ENCODE measurements at places on chromosomes 5 and 9. TPM values are rescaled to one million over a fixed set of nuclear protein-coding genes. Genes with fewer than 3 reads are reported as not detected.

GRCh38 chr9:68560071-68560844 is 19.6 kb upstream of the TMEM252 start:
- peak; percentile 36 for DNase-seq

DNA sequence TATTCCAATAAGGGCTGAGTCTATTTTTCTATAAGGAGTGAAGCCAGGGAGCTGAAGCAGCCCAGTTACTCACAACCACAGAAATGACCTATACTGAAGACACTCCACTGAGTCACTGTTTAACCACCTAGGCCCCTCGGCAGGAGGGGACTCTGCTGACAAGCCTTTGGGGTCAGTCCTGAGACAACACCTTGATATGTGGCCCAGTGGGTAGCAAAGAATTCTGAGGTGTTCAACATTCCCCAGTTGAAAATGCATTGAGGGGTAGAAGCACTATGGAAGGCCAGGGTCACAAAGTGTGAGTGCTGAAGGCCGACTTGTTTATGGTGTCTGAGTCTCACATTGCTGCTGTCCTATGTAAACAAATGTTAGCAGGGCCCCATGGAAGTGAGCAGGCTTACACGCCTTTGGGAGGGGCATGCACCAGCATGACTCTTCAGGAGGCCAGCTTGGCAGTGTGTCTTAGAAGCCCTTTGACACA is 112.6 kb upstream of the NFIL3 start:
- DNase-seq = no peak

DNA sequence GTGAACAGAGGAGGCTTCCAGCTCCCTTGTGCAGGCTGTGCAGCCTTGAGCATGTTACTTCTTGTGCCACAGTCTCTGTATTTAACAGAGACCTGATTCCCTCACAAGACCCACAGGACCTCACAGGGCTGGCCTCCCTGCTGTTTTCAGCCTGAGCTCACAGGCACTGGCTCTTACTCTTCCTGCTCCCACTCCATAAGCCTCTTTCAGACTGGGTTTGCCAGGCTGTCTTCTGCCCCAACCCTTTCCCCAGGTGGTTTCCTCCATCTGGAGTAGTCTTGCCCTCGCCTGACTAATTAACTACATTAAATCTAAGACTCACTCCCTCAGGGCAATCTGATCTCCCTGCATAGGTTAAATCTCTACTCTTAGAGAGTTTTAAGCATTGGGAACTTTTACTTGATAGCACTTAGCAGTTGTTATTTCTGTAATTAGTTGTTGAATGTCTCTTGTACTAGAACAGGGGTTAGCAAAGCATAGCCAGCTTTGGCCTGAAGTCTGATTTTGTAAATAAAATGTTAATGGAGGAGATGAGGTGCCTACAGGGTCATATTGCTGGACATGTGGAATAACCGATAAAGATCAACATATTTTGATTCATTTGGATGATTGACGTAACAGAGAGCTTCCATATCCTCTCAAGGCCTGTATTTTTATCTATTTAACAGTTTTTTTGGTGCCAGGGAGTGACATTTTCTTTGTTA is 28.6 kb upstream of the SPATA31E1 start:
- DNase-seq = no peak

The ARHGEF39 gene
- total RNA-seq = 1.4 TPM

GRCh38 chr5:164298165-164298564 is 792.7 kb downstream of the MAT2B start:
- DNase-seq = no peak

The SPINK13 gene
- total RNA-seq = not detected

The PDGFRB gene
- 109 TPM for total RNA-seq

GRCh38 chr9:37619806-37620205 is 27.4 kb upstream of the TOMM5 start:
- DNase-seq = no peak

DNA sequence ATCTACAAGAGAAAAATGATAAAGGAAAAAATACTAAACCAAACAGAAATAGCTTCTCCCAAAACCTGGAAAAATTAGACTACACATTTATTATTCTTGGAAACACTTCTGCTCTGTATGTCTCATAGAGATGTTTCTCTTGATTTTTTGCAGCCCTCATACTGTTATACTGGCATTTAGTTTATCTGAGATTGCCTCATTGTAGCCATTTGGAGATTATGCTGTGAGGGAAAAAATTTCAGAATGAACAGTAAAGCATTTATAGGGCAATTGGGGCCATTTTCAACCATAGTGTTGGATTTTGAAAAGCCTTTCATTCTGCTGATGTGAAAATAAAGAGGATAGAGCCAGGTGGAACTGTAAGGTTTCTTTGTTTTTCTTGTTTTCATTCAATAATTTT is 441.8 kb upstream of the RIOK2 start:
- DNase-seq = peak; percentile 11

DNA sequence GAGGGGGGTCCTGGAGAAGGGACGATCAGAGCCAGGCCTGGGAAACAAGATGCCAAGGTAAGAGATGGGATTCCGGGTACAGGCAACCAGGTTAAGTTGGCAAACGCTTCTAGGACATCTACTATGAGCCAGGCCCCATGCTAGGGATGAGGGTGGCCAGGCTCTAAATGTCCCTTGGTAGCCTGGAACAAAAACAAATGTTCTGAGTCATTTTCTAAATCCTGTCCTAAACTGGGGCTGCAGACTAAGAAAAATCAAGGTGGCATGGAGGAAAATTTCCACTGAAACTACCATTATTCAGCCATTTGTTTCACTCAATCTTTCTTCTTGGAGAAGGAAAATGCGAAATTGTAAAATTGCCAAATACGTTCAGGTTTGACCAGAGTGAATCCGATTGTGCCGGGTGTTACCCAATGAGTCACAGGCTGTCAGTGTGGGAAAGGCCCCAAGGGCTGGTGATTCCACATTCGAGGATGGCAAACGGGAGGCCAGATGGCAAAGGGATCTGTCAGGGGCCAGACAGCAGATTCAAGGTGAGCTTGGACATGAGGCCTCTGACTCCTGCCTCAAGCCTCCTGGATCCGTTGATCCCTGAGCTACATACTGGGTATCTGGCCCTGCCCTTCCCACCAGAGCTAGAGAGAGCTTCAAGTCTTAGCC is 57.6 kb downstream of the PAX5 start:
- DNase-seq = no peak

DNA sequence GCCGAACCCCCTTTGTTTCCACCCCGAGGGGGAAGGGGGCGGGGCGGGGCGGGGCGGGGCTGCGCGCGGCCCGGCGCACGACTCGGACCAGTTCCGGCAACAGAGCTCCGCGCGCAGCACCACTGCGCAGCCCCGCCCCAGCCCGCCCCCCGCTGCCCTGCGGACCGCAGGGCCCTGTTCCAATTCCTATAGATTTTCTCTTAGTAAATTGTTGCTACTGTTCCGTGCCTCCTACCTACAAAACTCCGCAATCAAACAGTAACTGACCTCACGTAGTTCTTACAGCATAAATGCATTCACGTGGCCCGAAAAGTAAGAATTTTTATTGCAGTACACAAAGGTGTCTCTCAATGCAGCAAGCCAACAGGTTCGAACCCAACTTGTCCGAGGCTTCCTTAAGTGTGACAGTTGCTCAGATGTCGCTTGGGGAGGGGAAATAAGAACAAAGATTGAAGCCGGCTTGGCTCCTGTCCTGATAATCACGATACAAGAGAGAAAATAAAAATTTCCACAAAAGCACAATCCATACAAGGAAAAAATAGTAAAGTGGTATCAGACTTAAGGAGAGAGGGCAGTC is 1.2 kb upstream of the RNF38 start:
- DNase-seq = peak; percentile 89

DNA sequence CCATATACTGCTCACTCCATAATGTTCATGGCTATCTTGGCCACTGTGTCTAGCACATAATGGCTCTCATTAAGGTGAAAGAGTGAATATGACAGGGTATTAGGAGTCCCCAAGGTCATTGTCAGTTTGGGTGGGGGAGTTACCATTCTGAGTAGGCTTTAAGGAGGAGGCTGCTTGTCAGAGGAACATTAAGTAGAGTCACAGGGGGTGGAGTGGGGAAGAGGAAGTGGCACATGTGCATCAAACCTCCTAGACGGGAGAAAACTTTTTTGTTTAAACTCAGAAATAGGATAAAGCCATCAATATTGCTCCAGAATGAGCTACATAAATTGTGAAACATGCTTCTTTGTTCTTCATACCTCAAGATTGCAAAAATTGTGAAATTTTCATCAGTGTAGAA is 45.5 kb downstream of the DAB2IP start:
- DNase-seq = no peak

DNA sequence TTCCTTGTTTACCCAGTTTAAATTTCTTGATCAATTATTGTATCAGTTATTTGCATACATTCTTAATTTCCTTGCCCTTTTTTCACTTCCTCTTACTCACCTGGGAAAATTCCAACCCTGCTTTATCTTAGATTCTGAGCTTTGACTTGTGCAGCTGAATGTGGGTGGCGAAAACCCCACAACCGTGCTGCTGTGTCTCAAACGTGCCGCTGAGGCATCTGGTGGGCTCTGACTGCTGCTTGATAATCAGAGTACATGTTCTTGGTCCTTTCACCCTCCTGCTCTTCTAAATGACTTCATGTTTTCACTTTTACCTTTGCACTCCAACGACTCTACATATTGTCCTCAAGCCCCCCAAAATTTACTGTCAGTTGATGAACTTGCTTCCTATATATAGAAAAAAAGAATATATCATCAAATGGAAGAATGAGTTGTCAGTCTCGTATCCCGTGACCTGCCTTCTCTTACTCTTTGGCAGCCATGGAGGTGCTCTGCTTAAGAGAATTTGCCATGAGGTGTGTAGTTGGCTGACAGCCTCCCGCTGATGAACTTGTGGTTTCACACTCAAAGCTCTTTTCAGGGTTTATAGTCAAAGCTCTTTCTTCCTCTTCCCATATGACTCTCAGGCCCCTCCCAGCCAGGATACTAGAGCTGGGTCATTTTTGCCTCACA is 14.0 kb upstream of the JAK2 start:
- peak; percentile 13 for DNase-seq

DNA sequence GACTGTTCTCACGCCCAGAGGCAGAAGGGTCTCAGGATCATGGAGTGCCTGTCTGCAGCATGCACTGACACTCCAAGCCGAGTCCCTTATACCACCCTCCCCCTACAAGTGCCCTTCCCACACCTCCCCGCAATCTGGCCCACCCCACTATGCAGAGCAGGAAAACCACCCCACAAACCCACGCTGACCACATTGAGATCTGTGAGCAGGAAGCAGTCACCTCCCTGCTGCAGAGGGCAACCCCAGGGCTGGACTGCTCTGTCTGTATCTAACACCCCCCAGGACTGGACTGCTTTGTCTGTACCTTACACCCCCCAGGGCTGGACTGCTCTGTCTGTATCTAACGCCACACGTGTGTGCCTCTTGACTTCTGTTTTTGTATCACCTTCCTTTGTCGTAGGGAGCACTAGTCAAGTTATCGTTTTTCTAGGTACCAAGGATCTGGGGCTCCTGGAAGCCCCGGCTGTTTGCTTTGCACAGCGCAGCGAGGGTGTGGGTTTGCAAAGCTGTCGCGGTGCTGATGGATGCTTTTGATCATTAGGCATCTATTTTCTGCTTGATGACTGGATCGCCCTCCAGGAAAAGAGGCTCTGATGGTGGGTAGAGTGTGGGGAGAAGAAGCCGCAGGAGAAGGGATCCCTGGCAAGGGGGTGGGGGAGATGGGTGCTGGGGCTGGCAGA is 21.5 kb downstream of the OLFM1 start:
- DNase-seq = no peak

The PAX5 gene
- total RNA-seq = under 0.01 TPM

The CEP120 gene
- total RNA-seq = 14.1 TPM

GRCh38 chr5:116525674-116526073 is 48.9 kb downstream of the SEMA6A start:
- no peak for DNase-seq

- no peak for DNase-seq
Measured at GRCh38 chr9:82101475-82101874, 112.9 kb downstream of the SPATA31D1 start.

The HAVCR1 gene
- total RNA-seq = 0.04 TPM

The DDX4 gene
- total RNA-seq = 0.04 TPM

The NR4A3 gene
- 0.58 TPM for total RNA-seq

- no peak for DNase-seq
Measured at GRCh38 chr5:50547303-50547702, 106.2 kb upstream of the EMB start.

DNA sequence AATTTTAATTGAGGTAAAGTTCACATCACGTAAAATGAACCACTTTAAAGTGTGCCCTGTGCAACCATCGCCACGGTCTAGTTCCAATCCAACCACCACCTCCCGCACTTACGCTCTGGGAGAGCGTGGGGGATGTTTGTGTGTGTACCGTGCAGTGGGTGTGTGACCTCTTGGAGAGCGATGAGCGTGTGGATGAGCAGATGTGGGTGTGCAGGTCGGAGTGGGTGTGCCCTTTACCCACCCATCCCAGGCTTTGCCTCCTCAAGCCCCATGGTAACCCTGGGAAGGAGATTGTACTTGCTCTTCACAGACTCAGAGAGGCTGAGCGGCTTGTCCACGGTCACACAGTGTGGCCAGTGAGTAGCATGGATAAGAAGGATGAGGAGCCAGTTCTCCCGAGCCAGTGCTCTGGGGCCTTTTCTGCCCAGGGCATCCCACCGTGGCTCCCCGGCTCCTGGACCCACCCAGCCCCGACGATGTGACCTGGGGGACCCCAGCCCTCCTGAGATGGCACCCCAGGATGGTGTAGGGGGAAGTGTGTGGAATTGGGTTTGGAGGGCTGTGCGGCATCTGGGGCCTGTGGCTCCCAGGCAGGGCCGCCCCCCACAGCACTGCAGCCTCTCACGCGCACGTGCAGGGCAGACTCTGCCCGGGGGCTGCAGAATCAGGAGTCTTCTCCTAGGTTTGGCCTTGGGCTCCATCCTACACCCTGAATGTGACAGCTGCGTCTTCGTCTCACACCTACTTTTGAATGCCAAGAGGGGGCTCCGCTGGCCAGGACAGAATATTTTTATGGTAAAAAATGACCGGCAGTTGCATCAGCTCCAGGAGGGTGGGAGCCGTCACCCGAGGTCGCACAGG is 13.6 kb downstream of the LHX3 start:
- no peak for DNase-seq

The C5orf52 gene
- total RNA-seq = not detected

The IFNK gene
- total RNA-seq = not detected

The PIP5KL1 gene
- total RNA-seq = 0.49 TPM

The PAIP2 gene
- 54.0 TPM for total RNA-seq

DNA sequence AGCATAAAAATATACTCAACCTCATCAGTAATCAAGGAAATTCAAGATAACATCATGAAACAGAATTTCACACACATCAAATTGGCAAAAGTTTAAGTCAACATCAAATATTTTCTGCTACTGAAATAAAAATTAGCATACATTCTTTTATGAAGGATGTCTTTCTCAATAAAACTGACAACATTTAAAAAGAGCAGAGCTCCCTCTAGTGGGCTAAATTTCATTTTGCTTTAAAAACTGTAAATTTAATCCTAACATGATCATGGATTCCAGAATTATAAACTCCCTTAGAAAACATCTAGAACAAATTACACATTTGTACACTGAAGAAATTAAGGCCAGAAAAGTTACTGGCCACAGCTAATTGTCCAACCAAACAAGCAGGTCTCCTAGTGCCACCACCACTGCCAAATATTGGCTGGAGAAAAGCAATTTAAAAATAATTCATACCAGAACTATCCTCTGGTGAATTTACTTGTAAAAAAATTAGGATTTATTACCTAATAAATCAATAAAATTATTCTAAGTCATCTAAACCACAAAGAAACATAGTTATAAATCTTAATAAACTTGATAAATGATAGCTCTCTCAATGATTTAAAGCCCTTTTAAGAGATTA is 31.2 kb downstream of the DEPDC1B start:
- peak; percentile 58 for DNase-seq

The PCDHGA8 gene
- total RNA-seq = 1.6 TPM

The CDH9 gene
- 0.18 TPM for total RNA-seq

The PCDHB5 gene
- total RNA-seq = 3.1 TPM

The OBP2A gene
- not detected for total RNA-seq

The THBS4 gene
- 315 TPM for total RNA-seq

GRCh38 chr5:154756868-154757813 is 2.0 kb downstream of the LARP1 start:
- peak; percentile 73 for DNase-seq
